ENCODE measurements at places on chromosomes 5 and 9.
A peak's percentile ranks its signal among the peaks of the same experiment; 100 is the strongest.

DNA sequence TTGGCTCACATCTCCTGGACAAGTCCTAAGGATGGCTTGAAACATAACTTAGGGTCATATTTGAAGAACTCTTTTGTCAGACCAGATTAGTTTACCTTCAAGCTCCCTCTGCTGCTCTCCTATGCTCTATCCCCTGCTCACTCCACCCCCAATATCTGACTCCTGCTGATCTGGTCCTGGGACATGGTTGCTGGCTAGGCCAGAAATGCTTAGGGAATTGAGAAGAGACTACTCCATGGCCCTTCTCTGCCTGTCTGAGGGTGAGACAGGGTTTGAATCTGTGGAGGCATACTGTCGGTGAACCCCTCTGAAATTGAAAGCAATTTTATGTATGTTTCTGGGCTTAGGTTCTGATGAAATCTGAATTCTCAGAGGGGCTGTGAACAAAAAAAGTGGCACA, 3.3 kb downstream of the OTULIN start:
- no peak for DNase-seq

DNA sequence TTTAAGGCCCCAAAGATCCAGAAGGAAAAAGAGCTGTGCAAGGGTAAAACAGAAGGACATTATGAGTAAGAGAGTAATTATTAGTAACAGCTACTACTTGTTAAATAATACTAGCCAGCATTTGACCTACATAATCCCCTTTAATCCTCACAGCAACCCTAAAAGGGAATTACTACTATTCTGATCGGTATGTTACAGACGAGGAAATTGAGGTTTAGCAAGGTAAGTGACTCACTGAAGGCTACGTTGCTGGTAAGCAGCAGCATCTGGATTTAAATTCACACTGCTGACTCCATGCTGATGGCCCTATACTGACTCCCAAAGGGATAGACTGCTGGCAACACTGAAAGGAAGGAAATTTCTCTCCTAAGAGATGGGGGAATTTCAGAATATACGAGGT, 3.7 kb upstream of the FSD1L start:
- DNase-seq = no peak

DNA sequence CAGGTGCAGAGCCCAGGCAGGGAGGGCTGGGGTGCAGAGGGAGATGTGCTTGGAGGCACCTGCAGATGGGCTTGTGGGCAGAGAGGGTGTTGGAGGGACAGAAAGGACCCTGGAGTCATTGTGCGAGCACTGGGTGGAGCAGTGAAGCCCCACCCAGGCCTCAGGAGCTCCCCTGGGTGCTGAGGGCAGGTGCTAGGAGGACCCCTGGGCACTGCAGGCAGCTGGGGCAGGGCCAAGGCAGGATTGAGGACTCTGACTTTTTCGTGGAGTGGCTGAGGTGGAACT, 10.3 kb upstream of the SLC6A18 start:
- no peak for DNase-seq

- no peak for DNase-seq
Observed at GRCh38 chr9:120680161-120680560, 34.1 kb downstream of the MEGF9 start.

DNA sequence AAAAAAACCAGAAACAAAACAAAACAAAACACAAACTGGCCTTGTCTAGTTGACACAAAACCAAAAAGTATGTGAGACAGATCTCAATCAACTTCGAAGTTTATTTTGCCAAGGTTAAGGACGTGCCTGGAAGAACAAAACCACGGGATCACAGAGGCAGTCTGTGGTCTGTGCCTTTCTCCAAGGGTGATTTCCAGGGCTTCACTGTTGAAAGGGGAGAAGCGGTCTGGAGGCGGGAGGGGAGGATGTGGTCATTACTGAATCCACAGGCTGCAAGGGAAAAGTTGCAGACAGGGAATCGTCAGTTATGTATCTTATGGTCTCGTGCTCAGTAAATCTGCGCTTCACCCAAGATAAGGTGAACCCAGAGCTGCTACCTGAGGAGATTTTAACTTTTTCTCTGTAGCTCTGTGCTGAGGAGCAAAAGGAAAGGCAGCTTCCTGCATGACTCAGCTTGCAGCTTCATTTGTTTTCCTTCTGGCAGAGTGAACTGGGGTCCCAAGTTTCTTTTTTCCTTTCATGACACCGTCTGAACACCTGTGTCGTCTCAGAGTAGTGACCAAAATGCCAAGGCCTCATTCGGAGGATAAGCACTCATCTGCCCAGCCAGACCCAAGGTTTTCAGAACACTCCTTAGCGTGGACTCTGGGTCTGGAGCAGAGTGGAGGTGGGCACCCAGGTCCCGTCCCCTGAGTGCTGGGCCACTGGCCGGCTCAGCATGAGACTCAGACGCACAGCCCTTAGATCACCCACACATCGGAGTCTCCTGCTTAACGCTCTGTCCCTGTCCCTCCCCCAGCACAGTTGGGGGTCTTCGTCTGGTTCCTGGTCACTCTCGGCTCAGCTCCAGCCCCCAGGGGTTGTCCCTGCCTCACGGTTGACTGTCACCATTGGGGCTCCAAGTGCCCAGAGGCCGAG, 25.9 kb downstream of the ROPN1L start:
- peak; percentile 26 for DNase-seq

- no peak for DNase-seq
Observed at GRCh38 chr9:4572184-4572826, 82.0 kb downstream of the SLC1A1 start.

Measured in LNCaP clone FGC (cell line).